ENCODE measurements at places on chromosomes 16 and 17.

- no peak for DNase-seq
Observed at GRCh38 chr17:66964930-66965800, 658 bp downstream of the CACNG4 start.

- no peak for DNase-seq
Observed at GRCh38 chr17:4476511-4477070, 22.1 kb upstream of the SPNS2 start.

DNA sequence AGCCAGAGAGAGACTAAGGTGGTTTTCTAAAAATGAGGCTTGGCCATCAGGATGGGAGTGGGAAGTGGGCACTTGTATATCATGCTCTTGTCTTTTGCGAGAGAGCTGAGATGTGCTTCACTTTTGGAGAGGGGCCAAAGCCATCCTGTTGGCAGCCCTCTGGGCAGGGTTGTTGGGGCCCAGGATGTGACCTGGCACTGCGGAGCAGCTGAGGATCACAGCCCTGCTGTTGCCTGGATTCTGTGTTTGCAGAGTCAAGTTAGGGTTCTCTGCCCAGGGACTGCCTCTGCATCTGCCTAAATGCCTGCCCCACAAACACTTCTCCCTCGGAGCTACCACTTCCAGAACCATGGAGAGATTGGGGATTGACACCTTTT, 71.2 kb downstream of the PLD6 start:
- DNase-seq, result no peak

- DNase-seq, result no peak
Observed at GRCh38 chr17:7026471-7027115, 3.7 kb downstream of the BCL6B start.
